Fibroblast of pulmonary artery (primary cell): ENCODE measurements at places on chromosomes 13 and 19.

DNA sequence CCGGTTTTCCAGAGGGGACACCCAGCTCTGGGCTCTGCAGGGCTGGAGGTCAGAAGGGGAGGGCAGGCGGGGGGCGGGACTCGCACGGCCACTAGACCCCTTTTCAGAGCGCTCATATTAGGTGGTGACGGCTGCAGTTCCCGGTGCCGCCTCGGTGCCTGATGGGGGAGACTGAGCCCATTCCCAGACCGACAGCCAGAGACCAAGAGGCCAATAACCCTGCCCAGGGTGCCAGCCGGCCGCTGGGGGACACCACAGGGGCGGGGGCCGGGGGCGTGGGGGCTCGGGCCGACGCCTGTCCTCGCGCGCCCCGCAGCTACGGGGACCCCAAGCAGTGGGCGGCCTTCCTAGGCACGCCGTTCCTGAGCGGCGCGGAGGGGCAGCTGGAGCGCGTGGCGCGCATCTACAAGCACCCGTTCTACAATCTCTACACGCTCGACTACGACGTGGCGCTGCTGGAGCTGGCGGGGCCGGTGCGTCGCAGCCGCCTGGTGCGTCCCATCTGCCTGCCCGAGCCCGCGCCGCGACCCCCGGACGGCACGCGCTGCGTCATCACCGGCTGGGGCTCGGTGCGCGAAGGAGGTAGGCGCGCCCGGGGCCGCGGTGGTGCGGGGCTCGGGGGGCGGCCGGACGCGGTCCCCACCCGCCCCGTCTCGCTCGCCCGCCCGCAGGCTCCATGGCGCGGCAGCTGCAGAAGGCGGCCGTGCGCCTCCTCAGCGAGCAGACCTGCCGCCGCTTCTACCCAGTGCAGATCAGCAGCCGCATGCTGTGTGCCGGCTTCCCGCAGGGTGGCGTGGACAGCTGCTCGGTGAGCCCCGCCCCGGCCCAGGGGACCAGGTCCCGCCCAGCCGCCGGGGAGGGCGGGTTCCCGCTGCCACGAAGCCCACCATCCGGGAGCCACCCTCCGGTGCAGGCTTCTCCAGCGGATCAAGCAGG, 2.4 kb downstream of the TIMM13 start:
- DNase-seq, result peak; percentile 75

- peak; percentile 58 for DNase-seq
Measured at GRCh38 chr13:52070929-52071523, 46.5 kb downstream of the UTP14C start.

- DNase-seq, result no peak
Measured at GRCh38 chr13:105083992-105084391, 1451.5 kb downstream of the EFNB2 start.

- no peak for DNase-seq
Measured at GRCh38 chr13:45678282-45678681, 23.8 kb upstream of the CBY2 start.

- no peak for DNase-seq
Measured at GRCh38 chr19:35308910-35309309, 16.9 kb downstream of the MAG start.

GRCh38 chr19:24054044-24054935, 32.7 kb upstream of the ZNF254 start:
- peak; percentile 56 for DNase-seq

GRCh38 chr19:13162724-13163608, 12.8 kb downstream of the IER2 start:
- DNase-seq, result peak; percentile 99

GRCh38 chr19:4593409-4593851, 33.9 kb upstream of the SEMA6B start:
- DNase-seq, result peak; percentile 42

DNA sequence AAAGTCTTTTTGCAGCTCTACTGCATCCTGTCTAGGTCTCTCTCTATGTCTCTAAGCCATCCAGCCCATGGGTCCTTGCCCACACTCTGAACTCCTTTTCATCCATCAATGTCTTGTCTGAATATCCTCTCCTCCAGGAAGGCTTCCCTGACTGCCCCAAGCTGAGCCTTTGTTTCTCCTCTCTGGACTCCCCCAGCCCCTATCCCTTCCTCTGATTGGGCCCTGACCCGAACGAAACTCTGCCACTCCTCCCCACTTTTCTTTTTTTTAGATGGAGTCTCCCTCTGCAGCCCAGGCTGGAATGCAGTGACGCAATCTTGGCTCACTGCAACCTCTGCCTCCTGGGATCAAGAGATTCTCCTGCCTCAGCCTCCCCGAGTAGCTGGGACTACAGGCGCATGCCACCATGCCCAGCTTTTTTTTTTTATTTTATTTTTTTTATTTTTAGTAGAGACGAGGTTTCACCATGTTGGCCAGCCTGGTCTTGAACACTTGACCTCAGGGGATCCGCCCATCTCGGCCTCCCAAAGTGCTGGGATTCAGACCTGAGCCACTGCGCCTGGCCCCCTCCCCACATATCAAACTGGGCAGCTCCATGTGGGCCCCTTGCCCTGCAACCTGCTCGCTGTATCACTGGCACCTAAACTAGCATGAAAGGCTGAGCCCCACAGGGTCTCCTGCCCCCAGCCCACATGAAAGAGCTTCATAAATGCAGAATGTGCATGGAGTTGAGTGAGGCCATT, 870 bp upstream of the UNC13A start:
- no peak for DNase-seq

GRCh38 chr19:53772943-53773342, 51.2 kb downstream of the NLRP12 start:
- peak; percentile 73 for DNase-seq

DNA sequence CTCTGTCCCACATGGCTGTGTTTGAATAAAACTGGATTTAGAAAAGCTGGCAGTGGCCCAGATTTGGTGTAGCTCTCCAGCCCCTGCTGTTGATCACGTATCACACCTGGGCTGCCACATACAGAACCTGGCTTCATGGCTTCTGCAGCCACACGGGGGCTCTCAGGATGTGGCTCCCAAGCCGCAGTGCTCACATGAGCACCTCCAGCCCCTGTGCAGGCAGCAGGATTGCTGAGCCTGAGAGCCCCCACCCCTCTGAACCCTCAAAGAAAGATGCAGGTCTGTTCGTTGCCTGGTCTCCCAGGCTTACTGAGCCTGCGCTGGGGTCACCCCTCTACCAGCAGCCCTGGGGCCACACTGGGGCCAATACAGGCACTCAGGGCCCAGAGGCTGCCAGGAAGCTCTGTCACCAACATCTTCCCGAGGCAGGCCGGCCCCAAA, 2.7 kb downstream of the PLEKHF1 start:
- no peak for DNase-seq

DNA sequence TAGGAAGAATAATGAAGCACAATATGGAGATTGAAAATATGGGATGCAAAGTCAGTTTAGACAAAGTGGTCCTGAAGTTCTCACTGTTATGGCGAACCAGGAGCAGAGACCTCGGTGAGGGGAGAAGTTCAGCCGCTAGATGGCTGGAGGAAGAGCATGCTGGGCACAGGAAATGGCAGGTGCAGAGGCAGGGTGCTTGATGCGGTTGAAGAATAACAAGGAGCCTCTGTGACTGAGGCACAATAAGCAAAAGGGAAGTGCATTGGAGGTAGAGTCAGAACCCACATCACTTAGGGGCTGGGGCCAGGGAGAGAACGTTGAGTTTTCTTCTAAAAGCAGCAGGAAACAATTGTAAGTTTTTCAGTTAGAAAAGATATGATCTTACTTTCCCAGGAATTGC, 1725.2 kb downstream of the EFNB2 start:
- DNase-seq, result no peak

DNA sequence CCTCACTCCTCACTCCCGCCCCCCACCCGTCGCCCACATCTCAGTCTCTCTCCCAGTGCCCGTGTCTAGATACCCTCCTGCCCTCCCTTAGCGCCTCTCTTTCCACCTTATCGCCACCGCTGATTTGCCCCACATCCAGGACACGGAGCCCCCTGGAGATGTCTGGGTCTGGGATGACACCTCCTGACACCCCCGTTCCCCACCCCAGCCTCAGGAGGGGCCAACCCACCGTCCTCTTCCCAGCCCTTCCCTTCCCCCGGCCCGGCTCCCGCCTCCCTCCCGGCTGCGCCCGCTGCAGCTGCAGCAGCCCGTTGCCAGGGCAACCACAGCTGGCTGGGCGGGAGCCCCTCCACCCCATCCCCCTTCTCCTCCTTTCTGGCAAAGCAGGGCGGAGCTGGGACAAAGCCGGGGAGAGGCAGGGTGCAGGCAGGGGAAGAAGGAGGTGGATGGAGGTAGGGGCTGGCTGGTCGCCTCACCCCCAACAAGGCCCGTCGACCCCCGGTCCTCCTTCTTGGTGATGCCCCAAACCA, 13.5 kb downstream of the DPF1 start:
- no peak for DNase-seq

GRCh38 chr13:101811284-101811839, 358.9 kb downstream of the ITGBL1 start:
- no peak for DNase-seq

- DNase-seq, result peak; percentile 12
Measured at GRCh38 chr13:85508683-85509329, 290.4 kb downstream of the SLITRK6 start.

- DNase-seq, result no peak
Measured at GRCh38 chr19:38705197-38706019, 38.9 kb downstream of the CAPN12 start.

- peak; percentile 69 for DNase-seq
Measured at GRCh38 chr19:47863514-47863936, 4.5 kb downstream of the TPRX2 start.

DNA sequence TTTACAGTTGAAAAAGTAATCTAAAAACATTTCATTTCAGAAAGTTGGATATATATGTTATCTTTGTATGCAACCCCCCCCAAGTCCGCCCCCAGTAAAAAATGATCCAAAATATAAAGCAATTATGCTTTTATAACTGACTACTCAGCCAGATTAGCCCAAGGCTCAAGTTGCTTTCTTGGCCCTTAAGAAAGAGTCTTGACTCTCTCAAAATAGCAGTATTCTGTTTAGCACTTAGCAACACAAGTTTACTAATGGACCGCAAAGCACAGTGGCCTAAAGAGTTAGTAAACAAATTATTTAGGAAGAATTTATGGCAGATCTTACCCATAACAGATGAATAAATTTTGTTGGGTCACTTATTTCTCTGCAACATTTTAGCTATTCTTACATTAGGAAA, 86.9 kb downstream of the ELF1 start:
- DNase-seq, result no peak

- DNase-seq, result no peak
Measured at GRCh38 chr19:41546386-41546789, 29.6 kb upstream of the CEACAM21 start.

GRCh38 chr13:95355494-95355893, 54.2 kb upstream of the ABCC4 start:
- DNase-seq, result peak; percentile 67

- DNase-seq, result no peak
Measured at GRCh38 chr13:27919934-27920676, at the start of gene PDX1. PDX1 (plus strand) TSS chr13:27920000; CDS start chr13:27920139, 139 bp downstream.

- DNase-seq, result peak; percentile 48
Measured at GRCh38 chr19:49475995-49476880, 2.2 kb downstream of the FLT3LG start.

GRCh38 chr13:42392716-42393572, 121.0 kb downstream of the AKAP11 start:
- DNase-seq, result no peak

GRCh38 chr13:64866331-64866730, 2363.8 kb downstream of the PCDH9 start:
- DNase-seq, result no peak

GRCh38 chr13:18947376-18947977, 234.1 kb downstream of the TUBA3C start:
- no peak for DNase-seq

- DNase-seq, result no peak
Measured at GRCh38 chr19:18780631-18781030, 10.5 kb downstream of the COMP start.

- no peak for DNase-seq
Measured at GRCh38 chr19:33405254-33405552, 31.7 kb downstream of the CEBPG start.

DNA sequence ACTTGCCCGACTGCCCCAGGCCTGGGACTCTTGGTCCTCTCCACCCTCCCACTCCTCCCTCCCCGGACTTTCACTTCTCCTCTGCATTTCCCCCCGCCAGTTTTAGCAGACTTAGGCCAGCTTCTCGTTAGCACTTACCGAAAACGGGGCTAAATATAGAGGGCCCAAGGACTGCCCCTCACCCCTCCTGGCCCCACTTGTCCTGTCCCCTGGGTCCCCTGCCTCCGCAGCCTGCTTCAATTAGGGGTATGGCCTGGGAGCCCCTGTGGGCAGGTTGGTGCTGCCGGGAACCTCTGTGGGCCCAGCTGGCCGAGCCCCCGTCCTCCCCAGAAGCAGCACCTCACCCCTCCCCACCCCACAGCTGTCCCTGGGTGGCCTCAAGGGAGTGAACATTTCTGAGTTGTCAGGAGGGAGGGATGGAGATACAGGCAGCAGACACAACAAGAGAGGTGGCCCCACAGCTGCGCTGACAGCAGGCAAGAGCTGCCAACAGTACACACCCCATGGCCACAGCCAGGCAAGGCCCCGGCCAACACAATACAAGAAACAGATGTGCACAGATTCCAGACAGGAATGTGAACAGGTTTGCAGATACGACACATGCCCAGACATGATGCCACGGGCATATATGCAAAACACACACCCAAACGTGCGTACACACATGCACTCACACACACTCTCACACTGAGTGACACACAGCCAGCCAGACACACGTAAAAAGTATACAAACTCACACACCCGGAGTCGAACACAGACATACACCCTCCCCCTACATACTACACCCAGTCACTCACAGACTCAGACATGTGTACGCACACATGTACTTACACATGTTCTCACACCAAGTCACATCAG, 2.6 kb downstream of the POU2F2 start:
- DNase-seq, result peak; percentile 45

DNA sequence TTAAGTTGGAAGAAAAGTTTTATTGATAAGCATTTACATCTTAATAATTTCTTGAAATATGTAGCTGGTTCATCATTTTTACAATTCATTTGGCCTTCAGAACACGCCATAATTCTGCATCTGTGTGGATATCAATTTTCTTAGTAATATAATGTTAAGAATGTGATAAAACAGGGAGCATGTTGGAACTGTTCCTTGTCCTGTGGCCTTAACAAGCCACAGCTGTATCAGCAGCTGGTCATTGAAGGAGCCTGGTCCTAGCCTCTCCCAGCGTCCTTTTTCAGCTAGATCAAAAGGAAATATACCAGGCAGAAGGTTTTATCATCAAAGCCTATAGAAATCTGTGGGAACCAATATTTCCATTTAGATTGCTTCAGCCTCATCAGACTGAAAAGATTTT, 421.8 kb downstream of the SPRY2 start:
- no peak for DNase-seq

GRCh38 chr13:51832471-51833152, 12.4 kb downstream of the TMEM272 start:
- DNase-seq, result peak; percentile 55

DNA sequence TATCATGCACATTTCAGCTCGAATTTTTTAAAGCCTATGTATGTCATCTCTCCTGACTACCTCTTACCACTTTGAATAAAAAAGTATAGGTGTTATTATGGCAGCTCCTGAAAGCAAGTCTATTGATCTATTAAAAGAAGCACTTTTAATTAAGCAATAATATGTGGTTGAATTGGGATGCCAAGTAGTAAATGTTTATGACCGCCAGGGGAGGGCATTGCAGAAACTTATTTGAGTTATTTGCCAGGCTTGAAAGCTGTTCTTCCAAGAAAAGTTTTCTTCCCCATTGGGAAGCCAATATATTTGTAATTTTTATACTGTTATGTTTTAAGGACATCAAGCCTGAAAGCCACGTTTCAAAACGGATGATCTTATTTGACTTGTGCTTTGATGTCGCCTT, 88.1 kb upstream of the SOX21 start:
- no peak for DNase-seq
